GM23338 (cell line): ENCODE measurements at places on chromosomes 5 and 9. TPM values are rescaled to one million over a fixed set of nuclear protein-coding genes. Genes with fewer than 3 reads are reported as not detected.

PSAT1 gene
- 486 and 511 TPM in 2 replicates for total RNA-seq

GRCh38 chr5:43154469-43154868 lies 33.8 kb downstream of the ZNF131 start:
- no peak overlapping the region for H3K27ac ChIP-seq
- no peak for DNase-seq
- H3K36me3 ChIP-seq: 0 out of 2 replicates have a peak, but pooled peaks cover 4% of the 10 kb centered on the region
- peaks cover 16% of the 10 kb centered on the region for H3K4me1 ChIP-seq
- no peak overlapping the region for H3K4me3 ChIP-seq

DNA sequence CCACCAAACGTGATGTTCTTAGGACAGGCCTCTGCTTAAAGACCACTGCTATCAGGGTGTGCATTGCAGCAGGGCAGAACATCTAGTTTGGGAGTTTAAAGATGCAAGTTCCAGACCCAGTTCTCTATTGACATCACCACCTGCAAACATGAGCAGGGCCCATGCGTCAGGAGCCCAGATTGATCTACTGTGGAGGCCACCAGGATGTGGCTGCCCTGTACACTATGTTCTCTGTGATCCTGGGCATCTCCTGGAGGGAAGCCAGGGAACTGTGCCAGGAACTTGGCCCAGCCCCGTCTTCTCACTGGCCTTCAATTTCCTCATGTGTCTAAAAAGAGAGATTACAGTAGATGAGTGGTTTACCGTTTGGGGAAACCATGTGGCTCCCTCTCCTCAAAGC lies 87.1 kb downstream of the PDE6A start:
- no peaks in the 10 kb centered on the region; the same call in 1 of the 2 replicates for H3K36me3 ChIP-seq
- H3K4me1 ChIP-seq: peaks cover 17% of the 10 kb centered on the region
- H3K27me3 ChIP-seq: no peaks in the 10 kb centered on the region
- no peak overlapping the region for H3K27ac ChIP-seq
- no peak for DNase-seq

DNA sequence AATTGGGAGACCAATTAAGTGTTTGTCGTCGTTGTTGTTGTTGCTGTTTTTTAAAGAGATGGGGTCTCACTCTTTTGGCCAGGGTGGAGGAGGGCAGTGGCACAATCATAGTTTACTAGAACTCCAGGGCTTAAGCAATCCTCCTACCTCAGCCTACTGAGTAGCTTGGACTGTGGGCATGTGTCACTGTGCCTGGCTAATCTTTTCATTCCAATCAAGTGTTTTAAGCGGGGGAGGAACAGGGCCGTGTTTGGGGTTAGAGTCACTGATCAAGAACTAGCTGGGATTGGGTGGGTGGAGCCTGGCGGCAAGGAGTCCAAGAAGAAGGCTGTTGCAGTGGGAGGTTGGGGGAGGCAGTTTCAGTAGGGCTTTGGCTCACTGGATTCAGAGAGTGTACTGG lies 13.8 kb downstream of the SNX30 start:
- H3K36me3 ChIP-seq: no peaks in the 10 kb centered on the region
- H3K27me3 ChIP-seq: no peaks in the 10 kb centered on the region
- H3K4me3 ChIP-seq: no peak overlapping the region
- no peak for DNase-seq
- no peak overlapping the region for H3K27ac ChIP-seq
- no peaks in the 10 kb centered on the region for H3K4me1 ChIP-seq

CCL21 gene
- total RNA-seq: not detected in 2 replicates

PRDM9 gene
- not detected in 2 replicates for total RNA-seq

GLDC gene
- total RNA-seq: 133 and 139 TPM in 2 replicates

- no peaks in the 10 kb centered on the region for H3K27me3 ChIP-seq
- H3K27ac ChIP-seq: no peak overlapping the region
- no peak overlapping the region for H3K4me3 ChIP-seq
- peaks cover 4% of the 10 kb centered on the region; the same call in 1 of the 2 replicates for H3K4me1 ChIP-seq
- no peak for DNase-seq
These were observed 6.1 kb upstream of the COL5A1 start for GRCh38 chr9:134635351-134636148.

DNA sequence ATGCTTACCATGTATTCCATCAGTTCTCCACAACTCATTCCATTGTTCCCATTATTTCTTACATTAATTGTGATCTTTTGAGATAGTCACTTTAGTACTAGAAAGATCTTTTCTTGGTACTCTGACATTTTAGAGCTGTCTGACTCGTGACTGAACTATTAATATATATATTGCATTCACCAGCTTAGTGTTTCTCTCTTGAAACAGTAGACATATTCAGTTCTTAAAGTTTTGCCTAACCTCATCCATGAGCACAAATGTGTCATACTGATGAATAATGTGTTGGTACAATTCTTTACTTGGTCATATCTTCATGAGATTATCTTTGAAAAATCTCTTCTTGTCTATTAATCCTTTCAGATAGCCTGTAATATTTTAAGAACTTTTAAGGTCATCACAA lies 74.3 kb downstream of the NLN start:
- no peaks in the 10 kb centered on the region for H3K4me1 ChIP-seq
- H3K4me3 ChIP-seq: no peak overlapping the region
- no peak overlapping the region for H3K27ac ChIP-seq
- H3K36me3 ChIP-seq: peaks cover 14% of the 10 kb centered on the region; the same call in 1 of the 2 replicates
- no peaks in the 10 kb centered on the region for H3K27me3 ChIP-seq
- no peak for DNase-seq

SLC6A18 gene
- total RNA-seq: not detected in 2 replicates

- H3K4me3 ChIP-seq: no peak overlapping the region
- DNase-seq: no peak
- no peaks in the 10 kb centered on the region for H3K4me1 ChIP-seq
- no peaks in the 10 kb centered on the region for H3K27me3 ChIP-seq
- no peak overlapping the region for H3K27ac ChIP-seq
These were observed 110.4 kb upstream of the GRHPR start for GRCh38 chr9:37311938-37312708.

GRCh38 chr5:5200133-5200532 lies 60.0 kb downstream of the ADAMTS16 start:
- H3K4me1 ChIP-seq: peaks cover 15% of the 10 kb centered on the region
- no peak overlapping the region for H3K4me3 ChIP-seq
- H3K27ac ChIP-seq: no peak overlapping the region
- DNase-seq: no peak

- H3K27ac ChIP-seq: peak overlapping the region; percentile 100
- H3K4me1 ChIP-seq: peaks cover 29% of the 10 kb centered on the region
- H3K4me3 ChIP-seq: peak overlapping the region; percentile 79
- no peaks in the 10 kb centered on the region for H3K36me3 ChIP-seq
- DNase-seq: peak; percentile 97
These were observed 1.1 kb upstream of the JADE2 start for GRCh38 chr5:134524272-134524825.

DNA sequence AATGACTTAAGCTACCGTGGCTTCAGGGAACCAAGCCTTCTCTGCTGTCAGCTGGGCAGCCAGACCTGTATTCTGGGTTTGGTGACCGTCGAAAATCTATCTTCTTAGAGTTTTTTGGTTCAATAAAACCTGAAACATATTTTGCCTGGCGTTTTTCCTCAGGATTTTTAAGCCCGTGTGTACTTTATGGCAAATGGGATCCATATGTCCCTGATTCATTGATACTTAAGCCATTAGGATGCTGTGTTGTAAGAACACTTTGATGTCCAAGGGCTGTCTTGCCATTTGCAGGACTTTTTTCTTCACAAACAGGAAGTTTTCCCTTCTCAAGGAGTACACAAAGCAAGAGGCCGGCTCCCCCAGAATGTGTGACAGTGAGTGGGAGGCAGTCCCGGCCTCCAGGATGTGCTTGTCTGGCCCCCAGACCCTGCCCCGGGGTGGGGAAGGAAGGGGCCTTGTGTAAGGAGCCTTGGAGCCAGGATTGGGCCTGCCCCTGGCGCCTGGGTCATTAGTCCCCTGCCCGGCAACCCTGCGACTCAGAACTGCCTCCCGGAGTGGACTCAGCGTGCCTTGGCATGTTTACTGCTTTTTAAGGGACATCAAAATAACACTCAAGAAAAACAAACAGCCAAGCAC lies 83.4 kb upstream of the SMIM23 start:
- no peak for DNase-seq
- no peaks in the 10 kb centered on the region for H3K36me3 ChIP-seq
- H3K27ac ChIP-seq: no peak overlapping the region
- no peak overlapping the region for H3K4me3 ChIP-seq
- no peaks in the 10 kb centered on the region for H3K4me1 ChIP-seq

DNA sequence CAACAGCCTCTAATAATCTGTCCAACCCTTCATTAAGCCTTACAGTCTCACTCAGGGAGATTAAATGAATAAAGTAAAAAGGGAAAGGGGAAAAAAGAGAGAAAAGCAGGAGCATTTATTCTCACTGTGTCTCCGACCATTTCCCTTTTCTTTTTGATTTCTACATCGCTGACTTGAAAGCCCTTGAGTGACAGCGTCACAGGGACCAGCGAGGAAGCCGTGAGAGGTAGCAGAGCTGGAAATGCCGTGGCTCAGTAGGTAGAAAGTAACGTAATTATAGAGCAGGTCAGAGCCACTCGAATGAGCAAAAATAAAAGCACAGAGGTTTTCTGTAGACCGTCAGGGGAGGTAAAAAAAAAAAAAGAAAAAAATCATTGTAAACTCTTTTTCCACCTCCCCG lies 52.4 kb downstream of the ASS1 start:
- no peak overlapping the region for H3K4me3 ChIP-seq
- H3K36me3 ChIP-seq: peaks cover 4% of the 10 kb centered on the region
- H3K27me3 ChIP-seq: no peaks in the 10 kb centered on the region
- no peak overlapping the region for H3K27ac ChIP-seq

OR2V2 gene
- total RNA-seq: not detected in 2 replicates

IL5 gene
- not detected in 2 replicates for total RNA-seq

DNA sequence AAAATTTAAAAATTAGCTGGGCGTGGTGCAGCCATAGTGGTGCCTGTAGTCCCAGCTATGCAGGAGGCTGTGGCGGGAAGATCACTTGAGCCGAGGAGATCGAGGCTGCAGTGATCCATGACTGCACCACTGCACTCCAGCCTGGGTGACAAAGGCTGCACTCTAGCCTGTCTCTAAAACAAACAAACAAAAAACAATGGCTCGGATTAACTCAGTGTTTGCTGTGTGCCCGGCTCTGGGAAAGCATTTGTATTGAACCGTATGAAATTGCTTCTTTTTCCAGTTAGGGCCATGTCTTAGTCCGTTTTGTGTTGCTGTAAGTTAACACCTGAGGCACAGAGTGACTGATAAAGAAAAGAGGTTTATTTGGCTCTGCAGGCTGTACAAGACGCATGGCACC lies 62.6 kb downstream of the CFAP77 start:
- no peaks in the 10 kb centered on the region for H3K36me3 ChIP-seq
- DNase-seq: no peak
- no peak overlapping the region for H3K27ac ChIP-seq
- no peak overlapping the region for H3K4me3 ChIP-seq
- no peaks in the 10 kb centered on the region for H3K27me3 ChIP-seq

- DNase-seq: no peak
- H3K4me3 ChIP-seq: no peak overlapping the region
- peaks cover 30% of the 10 kb centered on the region for H3K36me3 ChIP-seq
- no peaks in the 10 kb centered on the region for H3K4me1 ChIP-seq
- no peak overlapping the region for H3K27ac ChIP-seq
These were observed 37.2 kb downstream of the DCAF12 start for GRCh38 chr9:34089311-34089710.

TJP2 gene
- 176 and 234 TPM in 2 replicates for total RNA-seq

DNA sequence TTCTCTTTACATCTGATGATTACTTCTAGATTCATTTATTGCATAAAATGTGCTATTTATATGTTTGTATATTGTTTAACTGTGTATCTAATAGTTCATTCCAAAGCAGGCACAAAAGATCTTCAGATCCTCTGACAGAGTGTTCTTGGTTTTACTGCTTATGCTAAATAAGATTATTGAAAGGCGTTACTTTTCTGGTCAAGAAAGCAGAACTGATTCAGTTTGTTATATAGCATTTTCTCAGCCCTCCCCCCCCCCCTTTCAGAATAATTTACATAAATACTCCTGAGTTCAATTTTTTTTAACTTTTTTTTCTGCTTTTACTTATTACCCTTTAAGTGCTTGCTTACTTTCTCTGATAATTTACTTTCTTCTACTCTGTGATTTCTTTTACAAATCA lies 15.4 kb downstream of the CDC42SE2 start:
- no peak overlapping the region for H3K27ac ChIP-seq
- no peaks in the 10 kb centered on the region for H3K27me3 ChIP-seq
- no peak for DNase-seq
- no peaks in the 10 kb centered on the region for H3K4me1 ChIP-seq
- no peak overlapping the region for H3K4me3 ChIP-seq

GRCh38 chr5:171313481-171314206 lies 4.6 kb downstream of the TLX3 start:
- H3K36me3 ChIP-seq: no peaks in the 10 kb centered on the region
- H3K4me3 ChIP-seq: peak overlapping the region; percentile 30; the same call in 1 of the 2 replicates
- H3K27me3 ChIP-seq: peaks cover 100% of the 10 kb centered on the region
- peaks cover 42% of the 10 kb centered on the region for H3K4me1 ChIP-seq
- DNase-seq: peak; percentile 47
- no peak overlapping the region for H3K27ac ChIP-seq

- H3K27me3 ChIP-seq: no peaks in the 10 kb centered on the region
- DNase-seq: peak; percentile 81
- no peak overlapping the region for H3K27ac ChIP-seq
- H3K4me1 ChIP-seq: no peaks in the 10 kb centered on the region
- no peaks in the 10 kb centered on the region for H3K36me3 ChIP-seq
These were observed 422.6 kb downstream of the EFNA5 start for GRCh38 chr5:107248066-107248695.

DNA sequence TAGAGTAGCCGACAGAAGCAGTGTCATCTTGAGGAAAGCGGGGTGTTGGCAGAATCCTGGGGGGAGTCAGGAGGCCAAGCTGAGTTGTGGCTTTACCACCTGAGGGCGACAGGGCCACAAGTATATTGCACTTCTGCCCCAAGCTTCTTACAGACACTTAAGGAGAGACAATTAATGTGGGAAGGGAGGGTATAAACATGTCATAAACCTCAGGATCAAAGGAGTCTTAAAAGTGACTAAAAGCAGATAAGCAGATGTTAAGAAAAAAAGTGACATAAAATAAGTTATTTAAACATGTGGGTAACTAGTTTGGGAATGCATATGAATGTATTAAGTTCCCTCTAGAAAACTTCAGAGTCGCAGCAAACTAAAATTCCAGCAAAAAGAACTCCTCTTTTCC lies 63.9 kb downstream of the ERAP1 start:
- H3K4me1 ChIP-seq: peaks cover 19% of the 10 kb centered on the region
- no peaks in the 10 kb centered on the region for H3K27me3 ChIP-seq
- H3K4me3 ChIP-seq: no peak overlapping the region

DNA sequence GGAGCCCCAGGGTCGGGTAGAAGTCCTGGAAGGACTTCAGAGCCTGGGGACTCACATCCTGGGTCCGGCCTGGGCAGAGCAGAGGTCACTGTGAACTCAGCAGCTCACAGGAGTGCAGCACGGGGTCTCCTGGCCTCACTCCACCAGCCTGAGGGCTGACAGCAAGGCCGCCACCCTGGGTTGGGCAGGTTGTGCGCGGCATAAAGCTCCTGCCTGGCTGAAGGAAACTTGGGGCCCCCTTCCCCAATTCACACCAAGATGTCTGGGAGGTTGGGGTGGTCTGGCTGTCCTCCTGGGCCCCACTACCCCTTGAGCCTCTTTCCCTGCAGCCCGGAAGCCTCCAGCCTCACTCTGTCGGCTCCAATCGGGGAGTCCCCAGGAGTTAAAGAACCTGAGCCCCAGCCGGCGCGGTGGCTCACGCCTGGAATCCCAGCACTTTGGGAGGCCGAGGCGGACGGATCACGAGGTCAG lies 2.1 kb downstream of the LCN15 start:
- H3K4me3 ChIP-seq: no peak overlapping the region
- no peaks in the 10 kb centered on the region for H3K27me3 ChIP-seq
- DNase-seq: no peak
- H3K27ac ChIP-seq: no peak overlapping the region
- no peaks in the 10 kb centered on the region for H3K36me3 ChIP-seq

- no peak for DNase-seq
- no peak overlapping the region for H3K27ac ChIP-seq
- H3K27me3 ChIP-seq: no peaks in the 10 kb centered on the region
- H3K4me3 ChIP-seq: no peak overlapping the region
These were observed 377.2 kb upstream of the KLF4 start for GRCh38 chr9:107866711-107867311.
